ENCODE measurements at places on chromosomes 16 and 17.

GRCh38 chr16:57757326-57757786, 21.8 kb downstream of the KATNB1 start:
- peak; percentile 56 for DNase-seq

- no peak for DNase-seq
These were observed 70.0 kb downstream of the HS3ST3A1 start for GRCh38 chr17:13531721-13532120.

DNA sequence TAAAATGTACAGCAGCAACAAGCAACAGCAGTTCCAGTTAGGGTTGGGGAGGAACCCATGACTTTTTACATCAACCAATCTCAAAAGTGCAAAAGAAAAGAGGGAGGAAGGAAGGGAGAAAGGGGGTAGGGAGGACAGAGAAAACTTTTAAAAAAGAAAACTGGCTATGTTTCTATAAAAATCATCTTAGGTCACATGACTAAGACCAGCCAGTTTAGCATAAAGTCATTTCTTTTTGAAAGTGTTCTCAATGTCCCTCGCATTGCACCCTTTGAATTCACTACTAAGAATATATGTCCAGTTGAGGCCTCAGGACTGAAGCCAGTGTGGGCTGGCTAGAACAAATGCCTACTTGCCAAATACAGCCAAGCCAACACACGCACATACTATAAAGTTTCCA, 28.9 kb downstream of the DCUN1D3 start:
- DNase-seq, result no peak

- DNase-seq, result no peak
These were observed 5.8 kb downstream of the P2RX5 start for GRCh38 chr17:3690094-3690715.

All from NCI-H446 (cell line).